ENCODE measurements at places on chromosomes 1 and 21.

DNA sequence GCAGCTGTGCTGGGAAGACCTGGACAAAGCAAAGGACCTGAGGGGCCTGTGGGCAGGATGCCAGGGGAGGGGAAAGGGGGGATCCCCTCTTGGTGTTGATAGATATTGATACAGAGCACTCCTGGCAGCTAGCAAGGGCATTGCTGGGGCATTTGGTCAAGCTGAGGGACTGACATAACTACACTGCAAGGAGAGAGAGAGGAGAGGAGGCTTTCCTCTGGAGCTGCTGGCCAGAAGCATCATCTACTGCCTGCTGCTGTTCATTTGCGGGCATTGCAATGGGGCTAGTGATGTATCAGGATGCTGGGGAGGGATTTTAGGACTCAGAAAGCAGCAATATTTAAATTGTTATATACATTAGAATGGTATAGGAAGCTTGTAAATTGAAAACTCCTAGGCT, 142.0 kb downstream of the ZNF648 start:
- peak; percentile 35 for DNase-seq

DNA sequence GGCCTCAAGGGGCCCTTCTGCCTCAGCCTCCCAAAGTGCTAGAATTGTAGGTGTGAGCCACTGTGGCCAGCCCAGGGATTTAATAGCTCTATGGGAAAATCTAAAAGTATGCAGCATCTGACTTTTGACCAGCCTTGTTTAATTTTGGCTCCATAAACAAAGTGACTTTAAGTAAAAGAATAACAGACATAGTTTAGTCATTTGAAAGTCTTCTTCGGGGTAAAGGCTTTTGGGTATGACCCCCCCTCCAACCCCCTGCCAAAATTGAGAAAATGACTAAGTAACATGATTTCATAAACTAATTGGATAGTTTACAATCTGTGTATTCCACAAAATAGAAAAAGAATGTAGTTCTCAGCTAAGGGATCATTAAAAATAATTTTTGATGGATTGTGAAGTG, 17.0 kb downstream of the GPBP1L1 start:
- DNase-seq = no peak

DNA sequence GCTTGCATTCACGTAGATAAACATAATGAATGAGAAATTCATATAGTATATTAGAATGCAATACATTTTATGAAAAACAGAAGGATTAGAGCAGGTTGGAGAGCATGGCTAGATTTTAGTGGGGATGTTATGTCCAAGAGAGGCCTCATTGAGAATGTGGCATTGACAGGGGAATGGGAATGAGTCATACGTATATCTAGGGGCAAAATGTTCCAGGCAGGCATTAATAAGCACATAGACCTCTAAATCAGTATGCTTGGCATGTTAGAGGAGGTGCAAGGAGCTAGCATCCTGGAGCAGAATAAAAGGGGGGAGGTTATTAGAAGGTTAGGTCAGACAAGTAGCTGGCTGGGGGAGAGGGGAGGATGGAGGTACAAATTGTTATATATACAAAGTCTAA, 93.0 kb downstream of the USH2A start:
- DNase-seq = no peak

DNA sequence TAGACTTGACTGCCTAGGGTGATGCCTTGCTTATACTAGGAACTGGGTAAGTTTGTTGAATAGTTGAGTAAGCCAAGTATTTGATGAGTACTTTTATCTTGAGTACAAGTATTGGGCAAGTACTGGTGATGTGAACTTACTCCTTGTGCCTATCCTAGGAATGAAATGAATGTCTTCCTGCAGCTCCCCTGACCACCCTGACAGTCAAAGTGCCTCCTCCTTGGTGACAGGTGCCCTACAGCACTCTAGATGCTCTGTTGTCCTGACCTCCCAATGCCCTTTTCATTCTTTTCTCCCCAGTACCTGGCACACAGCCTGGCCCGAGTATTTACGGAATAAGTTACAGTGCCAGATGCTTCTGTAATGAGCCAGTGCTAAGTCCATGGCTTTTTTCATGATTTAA, 25.5 kb downstream of the PCSK9 start:
- peak; percentile 26 for DNase-seq

GRCh38 chr1:87392248-87393192, 63.8 kb downstream of the LMO4 start:
- no peak for DNase-seq

DNA sequence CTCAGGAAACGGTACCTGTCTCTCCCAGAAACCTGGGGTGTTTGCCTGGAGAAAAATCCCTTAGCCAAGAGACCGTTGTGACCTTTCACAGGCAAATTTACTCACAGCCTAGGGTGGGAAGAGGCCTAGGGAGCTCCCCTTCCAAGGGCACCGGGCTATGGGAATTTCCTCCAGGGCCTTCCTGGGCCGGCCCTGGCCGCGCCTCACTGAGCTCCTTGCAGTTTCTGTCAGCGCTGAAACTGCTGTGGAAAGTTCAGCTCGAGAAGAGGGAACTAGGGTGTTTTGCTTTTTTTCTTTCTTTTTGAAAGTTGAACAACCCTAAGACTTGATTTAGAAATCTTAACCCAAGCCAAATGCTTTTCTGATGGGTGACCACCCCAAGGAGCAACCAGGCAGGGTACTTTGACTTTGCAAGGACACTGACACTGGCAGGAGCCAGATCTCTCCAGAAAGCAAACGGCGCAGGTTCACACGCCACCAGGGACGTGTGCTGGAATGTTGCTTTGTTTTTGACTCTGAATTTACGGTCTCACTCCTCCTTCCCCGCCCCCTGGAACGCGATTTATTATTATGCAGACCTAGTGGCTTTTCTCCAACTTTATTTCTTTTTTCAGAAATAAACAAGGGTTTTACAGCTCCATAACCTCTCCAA, 229.6 kb upstream of the JUN start:
- DNase-seq = no peak

DNA sequence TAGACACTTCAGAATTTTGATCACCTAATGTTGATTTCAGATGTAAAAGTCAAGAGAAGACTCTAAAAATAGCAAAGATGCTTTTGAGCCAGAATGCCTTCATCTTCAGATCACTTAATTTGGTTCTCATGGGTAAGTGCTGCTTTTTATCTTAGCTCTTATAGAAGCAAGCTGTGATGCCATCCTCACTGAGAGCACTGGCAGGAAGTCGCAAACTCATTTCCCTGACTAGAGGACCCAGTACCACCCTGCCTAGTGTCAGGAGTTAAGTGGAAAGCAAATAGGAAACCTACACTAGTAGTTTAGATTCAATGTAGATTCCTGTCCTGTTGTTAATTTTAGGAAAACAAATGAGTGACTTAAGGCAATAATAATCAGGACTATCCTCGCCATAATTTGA, 12.1 kb downstream of the IFNAR2 start:
- no peak for DNase-seq

DNA sequence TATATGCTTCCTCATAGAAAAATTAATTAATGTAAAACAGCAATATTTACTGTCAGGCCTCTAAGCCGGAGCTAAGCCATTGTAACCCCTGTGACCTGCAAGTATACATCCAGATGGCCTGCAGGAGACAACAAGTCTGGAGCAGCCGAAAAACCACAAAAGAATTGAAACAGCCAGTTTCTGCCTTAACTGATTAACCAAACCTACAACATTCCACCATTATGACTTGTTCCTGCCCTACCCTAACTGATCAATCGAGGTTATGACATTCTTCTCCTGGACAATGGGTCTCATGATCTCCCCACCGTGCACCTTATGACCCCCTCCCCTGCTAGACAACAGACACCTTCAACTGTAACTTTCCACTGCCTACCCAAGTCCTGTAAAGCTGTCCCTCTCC, 205.8 kb upstream of the DUSP10 start:
- DNase-seq = peak; percentile 31

GRCh38 chr1:241130881-241131280, 226.1 kb downstream of the RGS7 start:
- DNase-seq = no peak

DNA sequence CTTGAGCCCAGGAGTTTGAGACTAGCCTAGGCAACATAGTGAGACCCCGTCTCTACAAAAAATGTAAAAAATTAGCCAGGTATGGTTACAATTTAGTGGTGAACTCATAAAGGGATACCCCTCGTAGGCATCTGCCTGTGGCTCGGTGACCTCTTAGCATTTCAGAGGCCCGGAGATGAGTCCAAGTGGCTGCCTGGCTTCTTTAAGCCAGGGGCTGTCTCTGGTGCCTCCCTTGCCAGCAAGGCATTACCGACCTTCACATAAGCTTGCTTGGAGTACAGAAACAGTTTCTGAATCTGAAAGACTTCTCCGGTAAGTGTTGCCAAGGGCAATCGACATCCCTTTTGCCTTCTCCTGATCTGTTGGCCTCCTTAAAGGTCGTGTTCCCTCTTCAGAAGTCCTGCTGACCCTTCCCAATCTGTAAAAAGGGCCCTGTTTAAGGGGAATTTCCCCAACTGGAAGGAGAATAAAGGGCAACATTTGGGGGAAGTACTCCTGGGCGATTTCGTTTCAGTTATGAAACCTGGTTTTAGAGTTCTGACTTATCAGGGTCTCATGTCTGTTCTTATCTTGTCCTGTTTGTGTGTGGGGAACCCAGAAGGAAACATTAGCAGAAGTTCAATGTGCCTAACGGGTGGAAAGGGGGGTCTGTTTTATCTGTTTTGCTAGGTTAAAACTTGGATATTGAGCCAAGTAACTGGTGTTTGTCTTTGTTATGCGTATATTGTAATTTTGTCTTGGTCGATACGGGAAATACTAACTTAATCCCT, 32.9 kb downstream of the KIFAP3 start:
- no peak for DNase-seq

GRCh38 chr1:151710187-151710840, 6.3 kb downstream of the CELF3 start:
- peak; percentile 79 for DNase-seq
